ENCODE measurements at places on chromosomes 2 and 18.
A peak's percentile ranks its signal among the peaks of the same experiment; 100 is the strongest.

- DNase-seq, result no peak
Observed at GRCh38 chr2:215918901-215919599, 94.3 kb downstream of the MREG start.

DNA sequence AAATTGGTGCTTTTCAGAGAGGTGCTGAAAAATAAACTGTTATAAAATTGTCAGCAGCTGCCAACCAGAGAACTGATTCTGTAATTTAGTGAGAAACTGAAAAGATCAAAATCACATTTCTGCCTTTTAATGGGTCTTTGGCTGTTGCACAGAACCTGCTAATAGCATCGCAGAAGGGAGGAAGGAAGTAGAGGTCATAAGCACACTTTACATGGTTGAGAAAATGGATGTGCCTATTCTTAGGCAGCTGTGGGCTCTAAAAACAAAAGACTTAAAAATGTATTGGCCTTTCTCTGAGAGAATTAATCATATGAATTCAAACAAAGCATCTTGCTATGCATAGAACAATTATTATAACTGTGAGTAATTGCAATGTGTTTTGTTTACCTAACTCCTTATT is 1186.9 kb downstream of the DSC3 start:
- no peak for DNase-seq

- no peak for DNase-seq
Observed at GRCh38 chr2:44980751-44981713, 28.2 kb downstream of the SIX2 start.

GRCh38 chr2:235689427-235689853 is 195.6 kb downstream of the AGAP1 start:
- DNase-seq, result no peak

- DNase-seq, result peak; percentile 93
Observed at GRCh38 chr2:208033701-208034502, 8.6 kb upstream of the PLEKHM3 start.

DNA sequence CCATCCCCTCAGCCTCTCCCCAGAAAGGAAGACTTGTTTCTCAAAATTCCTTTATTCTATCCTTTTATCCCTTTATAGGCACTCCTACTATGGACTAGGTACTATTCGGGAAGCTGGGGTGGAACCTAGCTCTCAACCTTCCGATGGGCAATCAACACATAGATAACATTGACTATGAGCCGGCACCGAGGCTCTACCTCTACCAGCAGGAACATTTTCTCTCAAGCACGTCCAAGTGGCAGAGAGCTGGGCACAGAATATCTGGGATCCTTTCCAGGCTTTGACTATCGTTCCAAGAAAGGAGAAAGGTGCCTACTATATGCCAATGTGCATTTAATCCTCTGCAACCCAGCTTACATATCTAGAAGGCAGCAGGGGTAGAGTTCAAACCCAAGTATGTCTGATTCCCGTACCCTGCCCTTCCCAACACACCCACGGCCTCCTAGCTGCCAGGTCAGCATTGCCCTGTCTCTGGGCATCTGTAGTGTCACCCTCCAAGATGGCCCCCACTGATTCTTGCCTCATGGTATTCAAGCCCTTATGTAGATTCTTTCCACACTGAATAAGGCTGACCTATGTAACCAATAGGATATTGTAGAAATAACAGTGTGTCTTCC is 28.3 kb downstream of the TNS1 start:
- no peak for DNase-seq

DNA sequence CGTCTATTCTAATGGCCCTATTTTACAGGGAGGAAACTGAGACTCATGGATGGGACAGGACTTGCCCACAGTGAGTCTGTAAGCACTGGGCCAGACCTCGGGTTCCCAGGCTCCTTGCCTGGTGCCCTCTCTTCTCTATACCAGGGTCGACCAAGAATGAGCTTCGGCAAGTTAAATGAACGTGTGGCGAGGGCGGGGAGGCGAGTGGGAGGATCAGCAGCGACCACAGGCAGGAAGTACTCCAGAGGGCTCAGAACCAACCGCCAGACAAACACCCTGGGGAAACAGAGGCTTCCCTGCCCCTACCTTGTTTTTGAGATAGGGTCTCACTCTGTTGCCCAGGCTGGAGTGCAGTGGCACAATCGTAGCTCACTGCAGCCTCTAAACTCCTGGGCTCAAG is 177.7 kb upstream of the SMAD2 start:
- DNase-seq, result no peak

DNA sequence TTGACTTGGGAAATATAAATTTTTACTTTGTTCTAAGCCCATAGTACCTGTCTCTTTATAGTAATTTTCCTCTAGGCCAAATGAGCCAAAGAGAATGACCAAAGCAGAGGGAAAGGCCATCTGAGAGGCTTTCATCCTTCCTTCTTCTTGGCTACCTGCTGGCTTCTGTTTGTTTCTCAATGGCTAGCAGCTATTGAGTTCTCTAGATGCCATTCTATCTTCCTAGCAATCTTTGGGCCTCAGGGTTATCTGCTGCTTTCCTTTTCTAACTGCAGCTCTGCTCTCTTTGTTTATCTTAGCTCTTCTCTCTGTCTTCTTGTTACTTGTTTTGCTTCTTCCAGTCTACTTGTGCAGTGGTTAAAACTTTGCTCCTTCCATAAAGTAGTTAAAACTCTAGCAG is 601.1 kb upstream of the NRXN1 start:
- no peak for DNase-seq

DNA sequence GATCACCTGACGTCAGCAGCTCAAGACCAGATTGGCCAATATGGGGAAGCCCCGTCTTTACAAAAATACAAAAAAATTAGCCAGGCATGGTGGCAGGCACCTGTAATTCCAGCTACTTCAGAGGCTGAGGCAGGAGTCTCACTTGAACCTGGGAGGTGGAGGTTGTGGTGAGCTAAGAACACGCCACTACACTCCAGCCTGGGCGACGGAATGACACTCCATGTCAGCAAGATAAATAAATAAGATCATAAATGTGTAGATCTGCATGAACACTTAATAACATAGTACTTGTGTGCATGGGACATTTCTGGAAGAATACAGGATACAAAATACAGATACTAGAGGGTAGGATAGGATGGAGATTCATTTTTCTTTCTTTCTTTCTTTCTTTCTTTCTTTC is 9.1 kb downstream of the EHD3 start:
- no peak for DNase-seq

DNA sequence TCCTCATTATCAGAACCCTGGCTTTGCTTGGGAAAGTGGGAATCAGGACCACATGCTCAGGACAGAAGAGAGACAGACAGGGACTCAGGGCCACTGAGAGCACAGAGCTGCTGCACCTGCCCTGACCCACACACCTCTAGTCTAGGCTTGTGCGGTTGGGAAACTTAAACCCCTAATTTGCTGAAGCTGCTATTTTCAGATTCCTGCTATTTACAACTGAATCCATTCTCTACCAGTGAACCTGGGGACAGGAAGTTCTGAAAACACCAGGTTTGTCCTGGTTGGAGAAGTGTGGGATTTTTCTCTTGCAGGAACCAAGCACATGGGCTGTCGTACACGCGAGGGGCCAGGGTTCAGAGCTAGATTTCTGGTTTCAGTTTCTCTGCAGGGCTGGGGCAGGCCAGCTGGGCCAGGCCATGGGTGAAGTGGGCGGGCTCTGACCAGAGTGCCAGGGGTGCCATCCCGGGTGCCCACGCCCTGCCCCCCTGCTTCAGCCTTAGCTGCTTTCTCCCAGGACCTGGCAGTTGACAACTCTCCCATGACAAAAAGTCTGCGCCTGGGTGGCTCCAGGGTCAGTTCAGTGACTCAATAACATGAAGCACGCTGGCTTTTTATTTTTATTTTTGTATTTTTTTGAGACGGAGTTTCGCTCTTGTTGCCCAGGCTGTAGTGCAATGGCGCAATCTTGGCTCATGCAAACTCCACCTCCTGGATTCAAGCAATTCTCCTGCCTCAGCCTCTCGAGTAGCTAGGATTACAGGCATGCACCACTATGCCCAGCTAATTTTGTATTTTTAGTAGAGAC is 51.3 kb upstream of the SLC1A4 start:
- no peak for DNase-seq

DNA sequence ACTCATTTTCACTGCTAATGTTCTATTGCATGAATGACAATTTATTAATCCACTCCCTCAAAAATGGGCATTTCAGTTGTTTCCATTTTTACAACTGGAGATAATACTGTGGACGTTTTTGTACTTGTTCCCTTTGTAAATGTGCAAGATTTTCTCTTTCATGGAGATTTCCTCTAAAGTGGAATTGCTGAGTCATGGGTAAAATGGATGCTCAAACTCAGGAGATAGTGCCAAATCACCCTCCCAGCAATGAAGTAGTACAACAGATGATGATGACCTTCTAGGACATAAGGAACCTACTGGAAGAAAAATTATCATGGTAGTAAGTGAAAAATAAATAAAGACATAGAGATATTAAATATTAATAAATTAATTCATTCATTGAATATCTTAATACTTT is 460.8 kb upstream of the CHST9 start:
- no peak for DNase-seq

DNA sequence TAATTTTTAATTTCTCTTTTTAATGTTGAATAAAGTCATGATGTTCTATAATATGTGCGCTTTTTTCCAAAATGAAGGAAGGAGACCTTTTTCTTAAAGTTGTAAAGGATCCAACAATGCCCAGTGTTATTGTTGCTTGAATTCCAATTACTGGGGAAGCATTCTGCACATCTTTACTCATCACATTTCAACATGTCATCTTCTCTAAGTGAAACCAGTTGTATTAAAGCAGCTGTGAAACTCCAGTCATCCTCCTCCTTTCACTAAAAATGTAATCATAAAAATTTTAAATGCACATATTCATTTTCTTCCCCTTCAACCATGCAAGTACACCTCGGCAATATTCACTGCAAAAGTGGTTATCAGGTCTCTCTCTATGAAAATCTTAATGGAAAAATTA is 722.7 kb downstream of the TSN start:
- DNase-seq, result no peak

DNA sequence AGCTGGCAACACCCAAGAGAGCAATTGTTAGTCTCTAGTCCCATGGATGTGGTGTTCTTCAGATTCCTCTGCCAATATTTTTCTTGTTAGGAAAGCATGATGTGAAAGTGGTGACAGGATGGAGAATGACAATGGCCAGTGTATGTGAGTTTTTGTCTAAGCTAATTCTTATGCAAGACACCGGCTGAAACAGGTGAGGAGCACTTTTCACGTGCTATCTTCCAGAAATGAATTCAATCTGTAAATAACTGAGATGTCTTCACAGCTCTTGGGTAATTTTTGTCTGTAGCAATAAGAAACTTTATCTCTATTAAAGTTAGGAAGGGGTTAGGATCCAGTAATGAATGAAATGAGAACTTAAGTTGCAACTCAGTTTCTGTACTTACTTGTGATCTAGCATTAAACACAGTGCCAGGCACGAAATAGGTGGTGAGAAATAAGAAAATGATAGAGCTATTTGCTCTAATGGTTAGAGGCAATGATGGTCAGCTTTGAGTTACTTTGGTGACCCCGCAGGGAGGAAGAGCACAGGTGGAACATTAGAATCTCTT is 676 bp upstream of the AGPS start:
- no peak for DNase-seq

GRCh38 chr2:160741271-160741670 is 247.7 kb upstream of the RBMS1 start:
- no peak for DNase-seq

- no peak for DNase-seq
Observed at GRCh38 chr2:231319867-231320266, 75.6 kb upstream of the B3GNT7 start.

DNA sequence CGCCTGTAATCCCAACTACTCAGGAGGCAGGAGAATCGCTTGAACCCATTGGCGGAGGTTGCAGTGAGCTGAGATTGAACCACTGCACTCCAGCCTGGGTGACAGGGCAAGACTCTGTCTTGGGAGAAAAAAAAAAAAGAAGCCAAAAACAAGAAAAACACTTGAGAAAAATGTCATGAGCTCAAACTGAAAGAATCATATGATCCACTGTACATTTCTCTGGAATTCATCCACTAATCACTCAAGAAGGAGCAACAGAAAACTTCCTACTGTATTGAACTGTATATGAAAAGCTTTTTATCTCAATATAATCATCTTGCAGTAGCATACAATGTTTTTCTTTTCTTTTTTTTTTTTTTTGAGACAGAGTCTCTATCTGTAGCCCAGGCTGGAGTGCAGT is 40.4 kb downstream of the EPG5 start:
- DNase-seq, result no peak

- no peak for DNase-seq
Observed at GRCh38 chr2:19351499-19351898, 6.9 kb downstream of the OSR1 start.

All from HT-29 (cell line).